ENCODE measurements at places on chromosomes 7 and 10.

DNA sequence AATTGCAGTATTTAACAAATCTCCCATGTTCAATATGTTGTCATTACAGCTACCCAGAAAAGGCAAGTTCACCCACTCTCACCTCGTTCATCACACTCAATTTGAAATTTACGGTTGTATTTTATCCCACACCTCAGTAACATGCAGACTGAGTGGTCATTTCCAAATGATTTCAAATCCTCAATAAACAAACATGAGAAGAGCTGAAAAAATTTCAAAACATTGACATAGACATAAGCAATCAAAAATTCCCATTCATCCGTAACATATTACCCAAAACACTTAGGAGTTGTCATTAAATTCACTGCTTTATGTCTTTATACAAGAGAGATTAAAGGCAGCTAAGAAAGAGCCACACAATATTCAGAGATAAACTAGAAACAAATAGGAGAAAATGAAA, 61.7 kb upstream of the NEBL start:
- DNase-seq: no peak

DNA sequence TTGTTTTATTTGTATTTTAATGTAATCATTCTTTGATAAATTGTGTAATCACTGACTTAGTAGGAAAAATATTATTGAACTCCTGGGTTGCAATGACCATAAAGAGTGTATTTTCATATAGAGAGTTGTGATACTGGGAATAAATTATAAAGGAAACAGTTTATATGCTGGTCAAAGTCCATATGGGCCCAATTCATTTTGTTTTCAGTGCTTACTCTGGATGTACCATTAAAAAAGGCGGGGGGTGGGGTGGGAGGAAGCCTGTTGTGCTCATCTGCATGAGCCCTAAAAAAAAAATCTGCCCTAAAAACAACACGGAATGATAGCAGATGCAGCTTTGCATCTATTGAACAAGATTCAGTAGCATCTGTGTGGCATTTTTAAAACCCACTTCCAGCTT, 114.2 kb downstream of the BTRC start:
- no peak for DNase-seq

DNA sequence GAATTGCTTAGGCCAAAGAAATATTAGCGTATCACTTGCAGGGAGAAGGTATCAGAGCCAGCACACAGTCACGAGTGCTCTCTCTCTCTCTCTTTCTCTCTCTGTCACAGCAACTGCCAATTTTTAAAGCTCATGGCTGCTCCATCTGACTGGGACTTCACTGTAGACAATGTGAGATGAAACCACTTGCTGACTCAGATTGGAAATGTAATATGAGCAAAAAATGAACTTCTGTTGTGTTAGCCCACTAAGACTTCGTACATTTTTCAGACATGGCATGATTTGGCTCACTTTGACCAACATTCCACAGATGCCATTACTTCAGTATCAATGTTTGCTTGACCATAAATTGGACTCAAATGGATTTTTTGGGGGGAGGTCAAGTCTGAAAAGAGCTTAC, 68.1 kb downstream of the DGKB start:
- DNase-seq: no peak

GRCh38 chr10:86671985-86672710, 3.8 kb downstream of the LDB3 start:
- no peak for DNase-seq

- DNase-seq: no peak
Measured at GRCh38 chr10:21502348-21502740, 23.1 kb downstream of the SKIDA1 start.

- no peak for DNase-seq
Measured at GRCh38 chr7:76514926-76515771, 4.8 kb downstream of the UPK3B start.

GRCh38 chr7:157682064-157682945, 345.5 kb downstream of the DNAJB6 start:
- DNase-seq: no peak

DNA sequence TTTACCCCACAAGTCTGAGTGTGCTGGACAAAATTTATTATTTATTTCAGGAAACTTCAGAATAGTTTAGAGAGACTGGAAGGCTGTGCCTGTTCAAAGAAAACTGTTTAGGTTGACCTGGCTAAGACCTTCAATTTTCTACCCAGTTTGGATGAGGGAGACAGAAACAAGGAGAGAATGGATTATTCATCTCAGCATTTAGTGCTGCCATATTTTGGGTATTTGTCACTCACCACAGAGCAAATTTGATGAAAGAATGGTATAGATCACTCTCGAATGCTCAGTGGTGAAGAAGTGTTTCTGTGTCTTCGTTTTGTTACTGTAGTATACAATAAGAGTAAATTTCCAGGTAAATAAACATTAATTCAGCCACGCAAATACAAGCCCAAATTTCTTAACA, 71.8 kb downstream of the SEMA3C start:
- no peak for DNase-seq

DNA sequence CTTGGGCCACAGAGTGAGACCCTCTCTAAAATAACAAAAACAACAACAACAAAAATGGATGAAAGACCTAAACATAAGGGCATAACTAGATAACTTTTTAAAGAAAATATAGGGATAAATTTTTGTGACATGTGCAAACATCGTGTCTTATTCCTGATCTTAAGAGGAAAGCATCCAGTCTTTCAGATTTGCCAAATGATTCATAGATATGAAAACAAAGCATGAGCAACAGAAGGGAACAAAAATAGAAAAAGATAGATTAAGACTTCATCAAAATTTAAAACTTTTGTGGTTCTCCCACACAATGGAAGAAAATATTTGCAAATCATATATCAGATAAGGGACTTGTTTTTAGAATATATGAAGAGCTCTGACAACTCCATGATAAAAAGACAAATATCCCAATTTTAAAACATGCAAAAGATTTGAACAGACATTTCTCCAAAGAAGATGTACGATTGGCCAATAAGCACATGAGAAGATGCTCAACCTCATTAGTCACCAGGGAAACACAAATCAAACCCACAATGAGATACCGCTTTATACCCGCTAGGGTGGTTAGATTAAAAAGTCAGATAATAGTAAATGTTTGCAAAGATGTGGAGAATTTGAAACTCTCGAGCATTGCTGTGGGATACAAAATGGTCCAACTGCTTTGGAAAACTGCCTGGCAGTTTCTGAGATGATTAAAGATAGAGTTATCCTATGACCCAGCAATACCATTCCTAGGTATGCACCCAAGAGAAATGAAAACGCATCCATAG, 20.3 kb downstream of the PPIF start:
- DNase-seq: no peak

Data from stimulated activated CD8-positive, alpha-beta memory T cell treated with anti-CD3 and anti-CD28 coated beads, Interleukin-4, amount 100 ng/mL, for 48 hours (primary cell).